ENCODE measurements at places on chromosomes 4 and X.

- no peak for DNase-seq
These were observed 7.8 kb upstream of the WDR1 start for GRCh38 chr4:10124167-10124930.

DNA sequence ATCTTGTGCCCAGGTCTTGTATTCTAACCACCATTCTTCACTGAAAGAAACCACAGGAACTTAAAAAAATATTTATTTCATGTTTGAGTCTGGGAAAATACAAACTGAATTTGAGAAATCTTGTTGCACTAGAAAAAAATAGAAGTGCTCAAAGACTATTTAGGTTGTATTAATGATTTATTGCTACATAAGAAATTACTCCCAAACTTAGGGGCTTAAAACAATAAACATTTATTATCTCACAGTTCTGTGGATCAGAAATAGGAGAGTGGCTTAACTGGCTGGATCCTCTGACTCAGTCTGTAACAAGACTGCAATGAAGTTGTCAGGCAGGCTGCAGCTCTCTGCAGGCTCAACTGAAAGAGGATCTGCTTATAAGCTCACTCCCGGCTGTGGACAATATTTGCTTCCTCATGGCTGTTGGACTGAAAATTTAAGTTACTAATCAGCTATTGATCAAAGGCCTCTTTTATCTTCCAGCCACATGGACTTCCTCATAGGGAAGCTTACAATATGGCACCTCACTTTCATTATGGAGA is 295.4 kb upstream of the FAM241A start:
- DNase-seq: no peak

DNA sequence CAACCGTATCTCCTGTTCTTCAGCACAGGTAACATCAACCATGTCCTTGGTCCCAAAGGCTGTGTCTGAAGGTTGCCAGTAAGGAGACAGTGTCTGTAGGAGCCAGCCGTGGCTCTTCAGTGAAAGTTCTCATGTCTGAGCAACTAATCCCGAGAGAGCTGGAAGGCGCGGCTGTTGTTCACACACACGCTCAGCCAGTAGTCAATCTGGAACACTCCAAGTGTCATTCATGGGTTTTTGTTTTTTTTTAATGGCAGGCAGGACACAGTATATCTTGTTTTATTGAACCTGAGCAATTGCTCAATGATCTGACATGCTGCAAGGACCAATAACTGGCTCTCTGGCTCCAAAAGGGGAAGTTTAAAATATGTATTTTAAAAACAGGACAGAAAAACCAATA is 48.4 kb upstream of the MAP3K15 start:
- no peak for DNase-seq

- no peak for DNase-seq
These were observed 21.7 kb upstream of the CXCL8 start for GRCh38 chr4:73718375-73719373.
